Mesendoderm (in vitro differentiated cells): ENCODE measurements at places on chromosomes 6 and 20.

DNA sequence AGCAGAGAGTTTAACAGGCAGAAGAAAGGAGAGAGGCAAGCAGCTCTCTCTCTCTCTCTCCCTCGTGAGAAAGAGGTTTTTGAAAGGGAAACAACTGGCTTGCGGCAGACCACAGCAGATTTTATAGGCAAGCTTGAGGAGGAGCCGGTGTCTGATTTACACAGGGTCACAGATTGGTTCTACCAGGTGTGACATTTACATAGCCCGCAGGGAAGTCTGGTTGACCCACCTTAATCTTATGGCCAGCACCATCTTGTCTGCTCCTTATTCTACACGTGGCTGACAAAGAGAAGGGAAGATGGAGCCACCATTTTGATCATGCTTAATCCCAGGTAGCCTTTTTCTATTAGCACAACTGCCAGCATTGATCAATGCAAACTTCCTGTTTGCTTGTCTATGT lies 65.4 kb downstream of the OR2J2 start:
- no peak for DNase-seq

- DNase-seq, result no peak
These were observed 163.5 kb upstream of the CDYL start for GRCh38 chr6:4612636-4613171.

GRCh38 chr6:81763051-81763450 lies 10.6 kb upstream of the TENT5A start:
- DNase-seq, result no peak

DNA sequence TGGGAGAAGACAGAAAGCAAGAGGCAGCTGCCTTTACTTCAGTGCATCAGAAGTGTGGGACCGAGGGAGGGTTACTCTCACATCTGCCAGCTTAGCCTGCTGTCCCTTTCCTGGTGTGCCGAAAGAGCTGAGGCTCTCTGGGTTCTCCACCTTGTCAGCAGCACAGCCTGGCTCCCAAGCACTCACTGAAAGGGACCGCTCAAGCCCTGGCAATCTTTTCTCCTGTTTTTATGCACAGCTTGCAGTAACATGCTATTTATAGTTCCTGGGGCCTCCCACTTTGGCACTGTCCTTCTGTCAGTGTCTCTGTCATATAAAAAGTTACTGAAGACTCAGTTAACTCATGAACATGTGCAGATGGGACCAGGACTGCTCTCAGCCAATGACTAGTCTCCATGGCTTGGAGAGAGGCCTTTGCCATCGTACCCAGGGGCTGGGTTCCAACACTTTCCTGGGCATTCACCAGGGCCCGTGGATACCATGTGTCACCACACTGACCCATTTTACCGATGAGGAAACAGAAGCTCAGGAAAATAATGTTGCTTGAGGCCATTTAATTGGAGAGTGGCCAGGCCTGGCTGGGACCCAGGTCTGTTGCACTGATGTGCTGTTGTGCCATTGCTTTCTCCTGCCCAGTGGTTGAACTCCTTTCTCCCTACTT lies 46.2 kb downstream of the PANK2 start:
- DNase-seq, result no peak

- no peak for DNase-seq
These were observed 65.9 kb downstream of the PHF20 start for GRCh38 chr20:35837577-35838195.

GRCh38 chr6:37454420-37455140 lies 21.6 kb downstream of the CMTR1 start:
- no peak for DNase-seq

DNA sequence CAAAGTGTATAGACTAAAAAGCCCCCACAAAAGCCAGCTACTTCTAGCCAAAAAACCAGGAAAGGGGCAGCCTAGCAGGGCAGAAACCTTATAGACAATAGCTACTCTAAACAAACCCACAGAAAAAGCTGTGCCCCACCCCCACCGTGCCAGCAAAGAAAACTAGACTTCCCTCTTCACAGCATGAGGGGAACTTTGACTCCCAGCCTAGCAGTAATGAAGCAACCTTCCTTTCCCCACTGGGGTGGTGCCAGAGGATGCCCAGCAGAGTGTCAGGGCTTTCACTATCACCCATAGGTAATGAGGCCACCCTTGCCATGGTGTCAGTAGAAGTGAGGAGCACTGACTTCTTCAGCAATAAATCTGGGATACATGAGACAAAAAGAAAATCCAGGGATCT lies 99.0 kb upstream of the LGSN start:
- DNase-seq, result no peak
